ENCODE measurements at places on chromosomes 16 and 17.

DNA sequence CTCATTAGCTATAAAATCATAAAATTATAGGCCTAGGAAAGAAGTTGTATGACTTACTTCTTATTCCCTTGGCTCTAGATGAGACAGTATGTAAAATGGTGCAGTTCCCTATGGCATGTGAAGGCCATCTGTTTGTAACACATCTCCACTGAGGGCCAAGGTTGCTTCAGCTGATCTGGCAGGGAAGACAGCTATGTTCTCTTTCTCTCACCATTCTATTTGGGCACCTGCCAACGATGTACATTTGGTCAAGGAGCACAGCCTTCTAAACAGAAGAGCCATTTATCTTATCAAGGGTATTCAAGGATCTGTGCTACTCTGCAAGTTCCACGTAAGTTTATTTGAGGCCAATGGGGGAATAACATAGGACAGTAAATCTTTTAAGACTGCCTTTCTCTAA is 129.8 kb upstream of the TOM1L1 start:
- no peak for DNase-seq

GRCh38 chr17:8580952-8581658 is 49.4 kb downstream of the MYH10 start:
- no peak for DNase-seq

DNA sequence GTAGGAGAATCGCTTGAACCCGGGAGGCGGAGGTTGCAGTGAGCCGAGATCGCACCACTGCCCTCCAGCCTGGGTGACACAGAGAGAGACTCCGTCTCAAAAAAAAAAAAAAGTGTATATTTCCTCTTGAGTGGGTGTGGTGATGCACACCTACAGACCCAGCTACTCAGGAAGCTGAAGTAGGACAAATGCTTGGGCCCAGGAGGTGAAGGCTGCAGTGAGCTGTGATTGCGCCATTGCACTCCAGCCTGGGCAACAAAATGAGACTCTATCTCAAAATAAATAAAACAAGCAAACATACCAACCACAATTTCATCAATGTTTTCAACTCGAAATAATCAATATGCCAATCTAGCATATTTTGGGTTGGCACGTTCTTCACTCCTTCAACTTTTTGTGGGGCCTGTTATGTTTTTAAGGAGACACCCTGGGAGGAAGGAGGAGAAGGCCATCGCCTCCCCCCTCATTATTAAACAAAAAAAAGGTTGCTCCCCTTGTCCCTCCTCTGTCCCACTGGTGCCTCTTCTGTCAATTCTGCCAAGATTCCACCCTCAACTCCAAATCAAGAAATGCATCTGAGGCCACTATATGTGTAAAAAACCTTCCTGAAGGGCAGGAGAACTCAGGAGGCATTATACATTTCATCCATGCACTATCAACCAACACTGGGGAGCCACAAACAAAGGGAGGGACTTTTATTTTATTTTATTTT is 52.4 kb upstream of the ATF7IP2 start:
- DNase-seq: no peak

DNA sequence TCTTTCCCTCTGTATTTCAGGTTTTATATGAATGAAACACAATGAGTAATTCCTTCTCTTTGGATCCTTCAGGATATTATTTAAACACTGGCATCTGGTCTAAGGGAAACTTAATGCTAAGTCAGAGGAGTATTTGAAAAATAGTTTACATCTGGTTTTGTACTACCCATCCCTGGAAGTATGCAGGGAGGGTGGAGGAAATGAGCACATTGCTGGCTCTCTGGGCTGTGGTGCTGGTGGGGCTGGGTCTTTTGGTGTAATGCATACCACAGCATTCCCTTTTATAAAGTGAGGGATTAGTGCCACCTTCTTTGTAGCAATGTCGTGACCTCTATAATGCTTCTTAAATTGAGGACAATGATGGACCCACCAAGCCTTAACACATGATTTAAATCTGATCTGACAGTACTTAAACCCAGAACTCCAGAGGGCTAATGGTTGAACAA is 105.5 kb upstream of the AXIN2 start:
- no peak for DNase-seq

- no peak for DNase-seq
Measured at GRCh38 chr17:44007346-44008204, 3.2 kb downstream of the NAGS start.

DNA sequence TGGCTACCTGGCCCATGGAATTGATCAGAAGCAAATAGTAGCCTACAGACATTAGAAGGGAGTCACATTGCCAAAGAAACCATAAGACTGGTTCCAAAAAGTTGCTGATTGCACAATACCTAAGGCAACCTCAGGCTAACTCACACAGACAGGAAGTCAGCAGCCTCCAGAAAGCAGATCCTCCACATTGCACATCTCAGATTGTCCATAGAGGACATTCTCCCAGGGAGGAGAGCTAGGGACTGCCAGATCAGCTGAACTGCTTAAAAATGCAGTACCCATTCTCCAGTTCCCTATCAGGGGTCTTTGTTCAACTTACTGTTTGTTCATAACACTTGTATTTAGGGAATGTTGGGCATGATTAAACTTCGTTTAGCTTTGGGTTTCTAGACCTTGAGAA is 4.2 kb downstream of the CCL3 start:
- no peak for DNase-seq

- no peak for DNase-seq
Measured at GRCh38 chr16:25041471-25041870, 26.3 kb upstream of the ARHGAP17 start.

- no peak for DNase-seq
Measured at GRCh38 chr16:86725401-86725800, 147.1 kb downstream of the FOXL1 start.

DNA sequence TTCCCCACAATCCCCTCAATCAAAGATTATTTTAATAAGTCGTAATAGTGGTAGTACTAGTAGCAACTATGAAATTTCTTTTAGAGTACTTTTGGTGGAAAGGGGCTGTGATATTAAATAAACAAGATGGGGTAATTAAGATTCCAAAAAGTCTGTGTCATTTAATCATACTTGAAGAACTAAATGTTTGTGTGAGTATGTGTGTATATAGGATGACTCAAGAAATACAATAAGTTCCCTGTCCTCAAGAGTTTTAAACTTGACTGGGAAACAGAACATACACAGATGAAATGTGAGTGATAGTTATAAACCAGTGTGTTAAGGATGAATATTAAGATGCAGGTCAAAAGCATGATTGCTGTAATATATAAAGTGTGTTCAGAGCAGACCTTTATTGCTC is 2.3 kb downstream of the ALDH3A2 start:
- DNase-seq: no peak

GRCh38 chr17:75271233-75271954 is 363 bp upstream of the MIF4GD start:
- peak; percentile 64 for DNase-seq

DNA sequence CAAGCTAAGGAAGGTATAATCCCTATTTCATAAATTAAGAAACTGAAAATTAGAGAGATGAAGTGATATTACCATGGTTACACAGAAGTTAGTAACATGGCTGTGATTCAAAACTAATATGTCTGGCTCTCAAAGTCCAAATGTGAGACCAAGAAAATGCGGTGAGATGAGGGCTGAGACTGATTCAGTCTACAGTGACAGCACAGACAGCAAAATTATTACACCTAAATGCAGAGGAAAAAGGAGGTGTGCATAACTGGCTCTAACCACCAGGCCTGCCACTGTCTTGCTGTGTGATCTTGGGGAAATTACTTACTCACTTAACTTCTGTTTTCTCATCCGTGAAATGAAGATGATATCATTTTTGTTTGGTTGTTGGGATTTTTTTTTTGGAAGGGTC is 270.0 kb upstream of the SOX9 start:
- DNase-seq: no peak

- DNase-seq: no peak
Measured at GRCh38 chr17:46770439-46770817, 48.1 kb downstream of the WNT3 start.

- DNase-seq: no peak
Measured at GRCh38 chr16:54422569-54422978, 136.0 kb upstream of the IRX3 start.

DNA sequence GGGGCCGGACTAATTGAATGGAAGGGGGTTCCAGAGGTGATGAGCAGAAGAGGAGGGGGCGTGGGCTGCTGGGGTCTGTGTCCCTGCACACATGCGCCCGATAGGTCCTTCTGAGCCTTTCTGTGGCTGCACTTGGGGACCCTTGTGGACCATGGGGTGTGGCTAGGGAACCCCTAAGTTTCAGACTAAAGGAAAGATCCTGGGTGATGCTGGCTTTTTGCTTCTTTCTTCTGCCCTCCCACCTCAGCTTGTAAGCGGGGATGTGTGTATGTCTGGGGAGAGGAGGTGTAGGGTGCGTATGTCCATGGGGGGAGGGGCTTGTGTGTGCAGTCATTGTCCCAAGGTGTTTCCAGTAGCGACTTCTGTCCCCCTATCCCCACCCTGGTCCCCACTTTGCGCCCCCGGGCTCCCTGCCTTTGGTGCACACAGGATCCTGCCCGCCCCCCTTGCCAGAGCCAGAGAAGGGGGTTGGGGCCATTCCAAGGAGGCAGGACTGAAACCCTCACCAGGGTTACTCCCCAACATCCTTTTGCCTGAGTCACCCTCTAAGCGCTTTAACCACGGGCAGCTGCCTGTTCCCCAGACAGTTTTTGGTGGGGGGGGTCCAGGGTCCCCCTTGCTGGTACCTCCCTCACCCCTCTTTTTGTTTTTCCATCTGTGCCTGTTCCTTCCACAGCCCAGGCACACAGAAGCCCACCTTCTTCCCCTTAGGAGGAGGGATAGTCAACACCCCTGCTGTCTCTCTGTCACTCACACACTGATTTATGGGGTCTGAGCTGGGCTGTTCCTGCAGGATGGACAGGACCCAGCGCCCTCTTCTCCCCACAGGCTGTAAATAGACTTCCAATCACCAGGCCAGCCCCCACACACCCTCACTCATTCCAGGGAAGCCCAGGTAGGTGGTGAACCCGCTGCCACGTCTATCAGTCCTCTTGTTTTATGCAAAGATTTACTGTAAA is 83.2 kb downstream of the ARHGAP23 start:
- peak; percentile 53 for DNase-seq

GRCh38 chr16:85192238-85193114 is 80.2 kb upstream of the CIBAR2 start:
- no peak for DNase-seq

DNA sequence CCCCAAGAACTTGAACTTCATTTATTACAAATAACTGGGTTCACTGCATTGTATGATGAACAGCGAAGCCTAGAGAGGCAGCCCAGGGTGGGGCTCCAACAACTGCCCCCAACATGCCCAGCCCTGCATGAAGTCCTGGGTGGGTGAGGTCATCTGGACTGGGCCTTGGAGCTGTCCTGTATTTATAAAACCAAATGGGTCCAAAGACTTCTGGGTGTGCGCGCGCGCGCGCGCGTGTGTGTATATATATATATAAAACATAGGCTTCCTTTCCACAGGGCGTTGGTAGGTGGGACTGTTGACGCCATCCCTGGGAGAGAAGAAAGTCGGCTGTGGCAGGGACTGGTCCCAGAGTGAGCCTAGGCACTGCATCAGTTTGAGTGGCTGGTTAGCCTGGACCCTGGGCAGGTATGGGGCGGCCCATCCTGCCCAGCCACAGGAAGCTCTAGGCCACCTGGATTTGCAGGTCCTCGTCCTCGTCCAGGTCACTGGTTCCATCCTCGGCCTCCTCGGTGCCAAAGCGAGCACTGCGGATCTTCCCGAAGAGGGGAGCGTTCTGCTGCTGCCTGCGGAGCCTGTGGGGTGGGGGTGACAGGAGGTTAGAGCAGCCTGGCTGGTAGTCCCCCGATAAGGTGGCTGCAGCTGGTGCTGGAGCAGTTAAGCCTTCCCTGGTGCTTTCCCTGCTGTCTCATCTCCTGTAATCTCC is 23.9 kb downstream of the CCDC102A start:
- DNase-seq: peak; percentile 54

GRCh38 chr16:64162613-64163375 is 959.1 kb downstream of the CDH11 start:
- DNase-seq: no peak

GRCh38 chr16:57775661-57776469 is 26.4 kb downstream of the KIFC3 start:
- peak; percentile 93 for DNase-seq

DNA sequence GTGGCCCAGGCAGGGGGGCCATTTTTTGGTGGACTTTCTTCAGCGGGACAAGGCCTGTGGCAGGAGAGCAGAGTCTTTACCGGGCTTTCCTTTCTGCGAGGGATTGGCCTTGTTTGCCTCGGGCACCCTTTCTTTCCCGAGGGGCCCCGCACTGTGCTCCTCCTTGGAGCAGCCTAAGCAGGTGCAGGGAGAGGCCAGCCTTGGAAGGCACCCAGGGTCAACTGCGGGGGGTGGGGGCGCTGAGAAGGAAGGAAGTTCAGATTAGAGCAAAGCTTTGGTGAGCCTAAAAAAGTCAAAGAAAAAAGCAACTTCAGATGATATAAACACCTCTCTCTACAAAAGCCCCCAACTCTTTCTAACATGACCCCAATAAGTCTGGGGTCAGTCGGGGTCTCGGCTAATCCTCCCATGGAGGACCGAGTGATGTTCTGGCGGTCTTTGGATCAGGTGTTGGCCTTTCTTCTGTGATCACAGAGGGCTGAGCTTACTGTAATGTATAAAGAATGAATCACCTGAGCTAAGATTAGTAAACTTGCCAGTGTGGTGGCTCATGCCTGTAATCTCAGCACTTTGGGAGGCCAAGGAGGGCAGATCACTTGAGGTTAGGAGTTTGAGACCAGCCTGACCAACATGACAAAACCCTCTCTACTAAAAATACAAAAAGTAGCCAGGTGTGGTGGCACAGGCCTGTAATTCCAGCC is 63.0 kb downstream of the PGS1 start:
- DNase-seq: peak; percentile 77

- DNase-seq: no peak
Measured at GRCh38 chr16:85420501-85421337, 192.4 kb upstream of the GSE1 start.

DNA sequence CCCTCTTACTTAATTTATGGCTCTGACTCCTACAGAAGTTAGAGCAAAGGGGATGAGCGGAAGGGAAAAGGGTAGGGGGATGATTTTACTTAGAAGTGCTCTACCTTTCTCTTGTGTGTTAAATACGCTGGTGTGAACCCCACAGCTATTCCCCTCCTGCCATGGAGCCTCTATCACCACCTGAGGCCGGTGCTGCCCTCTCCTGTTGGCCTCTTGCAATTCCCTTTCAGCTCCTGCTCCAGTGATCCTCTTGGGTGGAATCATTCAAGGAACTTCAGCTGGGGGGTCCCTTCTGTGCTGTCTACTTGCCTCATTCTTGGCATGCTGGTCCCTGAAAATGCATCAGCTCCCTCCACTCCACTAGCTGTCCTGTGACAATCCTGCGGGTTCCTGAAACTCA is 41.8 kb upstream of the CDH8 start:
- DNase-seq: peak; percentile 10

- DNase-seq: peak; percentile 39
Measured at GRCh38 chr17:56499799-56500388, 93.6 kb upstream of the NOG start.

GRCh38 chr16:55710466-55710865 is 54.7 kb downstream of the SLC6A2 start:
- no peak for DNase-seq

GRCh38 chr17:59764292-59764741 is 56.9 kb downstream of the VMP1 start:
- no peak for DNase-seq

Measured in WERI-Rb-1 (cell line).